ENCODE measurements at places on chromosomes 6 and 20. TPM values are rescaled to one million over a fixed set of nuclear protein-coding genes. Genes with fewer than 3 reads are reported as not detected.

- no peak overlapping the region for H3K4me3 ChIP-seq
- peaks cover 23% of the 10 kb centered on the region for H3K4me1 ChIP-seq
- no peaks in the 10 kb centered on the region for H3K27me3 ChIP-seq
- DNase-seq: no peak
Measured at GRCh38 chr20:47857569-47858464, 72.5 kb upstream of the SULF2 start.

DNA sequence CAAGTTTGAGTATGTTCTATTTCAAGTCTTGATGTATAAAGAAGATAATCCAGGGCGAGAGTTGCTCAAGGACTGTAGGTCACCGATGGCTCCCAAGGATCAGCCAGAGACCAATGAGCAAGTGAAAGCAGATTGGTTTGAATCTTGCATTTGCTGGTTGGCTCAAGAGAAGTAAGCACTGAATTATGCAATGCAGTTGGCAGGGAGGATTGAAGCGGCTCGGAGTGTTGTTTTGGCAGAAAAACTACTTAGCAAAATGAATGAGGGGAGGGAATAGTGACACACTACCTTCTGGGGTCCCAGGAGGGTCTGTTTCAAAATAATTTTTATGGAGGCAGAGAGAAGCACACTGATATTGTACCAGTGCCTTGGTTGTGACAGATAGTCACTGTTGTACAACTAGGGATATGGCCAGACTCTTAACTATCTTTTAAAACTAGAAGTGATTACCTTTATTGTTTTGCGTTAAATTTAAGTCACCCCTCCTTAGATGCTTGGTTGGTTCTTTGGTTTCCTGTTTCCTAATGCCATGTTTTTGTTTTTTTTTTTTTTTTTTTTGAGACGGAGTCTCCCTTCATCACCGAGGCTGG lies 15.7 kb downstream of the SASH1 start:
- DNase-seq: no peak
- H3K27me3 ChIP-seq: no peaks in the 10 kb centered on the region
- peak overlapping the region; percentile 48 for H3K27ac ChIP-seq
- H3K4me1 ChIP-seq: peaks cover 13% of the 10 kb centered on the region
- no peak overlapping the region for H3K4me3 ChIP-seq
- no peaks in the 10 kb centered on the region for H3K36me3 ChIP-seq

DNA sequence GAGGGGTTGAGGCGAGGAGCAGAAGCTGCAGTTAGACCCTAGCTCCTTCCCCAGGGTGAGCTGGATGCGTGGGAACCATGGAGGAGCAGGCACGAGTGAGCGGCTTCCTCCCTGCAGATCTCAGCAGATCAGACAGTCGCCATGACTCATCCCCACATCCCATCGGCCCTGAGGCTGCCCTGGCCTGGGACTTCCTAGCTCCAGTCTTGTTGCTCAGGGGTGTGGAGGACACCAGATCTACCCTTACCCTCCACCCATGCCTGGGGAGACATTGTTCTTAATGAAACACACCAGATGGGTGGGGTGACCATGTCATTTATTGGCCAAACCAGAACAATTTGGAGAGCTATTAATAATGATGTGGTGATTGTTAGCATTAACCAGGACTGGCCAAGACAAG lies 36.3 kb upstream of the TGM2 start:
- H3K27ac ChIP-seq: no peak overlapping the region
- no peaks in the 10 kb centered on the region for H3K27me3 ChIP-seq

DNA sequence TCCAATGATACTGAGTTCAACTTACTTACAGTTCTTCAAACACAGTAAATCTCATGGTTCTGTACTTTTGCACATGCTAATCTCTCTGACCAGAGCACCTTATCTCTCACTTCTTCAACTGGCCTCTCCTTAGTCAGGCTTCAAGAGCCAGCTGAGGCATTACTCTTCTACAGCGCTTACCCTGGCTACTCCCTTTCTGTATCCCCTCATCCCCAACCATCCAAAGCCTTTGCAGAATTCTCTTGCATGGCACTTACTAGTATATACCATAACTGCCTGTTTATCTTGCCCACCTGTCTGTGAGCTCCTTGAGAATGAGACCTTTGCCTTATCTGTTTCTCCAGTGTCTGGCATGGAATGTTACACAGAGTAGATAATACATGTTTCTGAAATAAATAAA lies 49.2 kb downstream of the SESN1 start:
- no peaks in the 10 kb centered on the region for H3K27me3 ChIP-seq
- no peak for DNase-seq
- no peak overlapping the region for H3K4me3 ChIP-seq
- H3K4me1 ChIP-seq: peaks cover 11% of the 10 kb centered on the region
- no peak overlapping the region for H3K27ac ChIP-seq
- H3K36me3 ChIP-seq: no peaks in the 10 kb centered on the region

DNA sequence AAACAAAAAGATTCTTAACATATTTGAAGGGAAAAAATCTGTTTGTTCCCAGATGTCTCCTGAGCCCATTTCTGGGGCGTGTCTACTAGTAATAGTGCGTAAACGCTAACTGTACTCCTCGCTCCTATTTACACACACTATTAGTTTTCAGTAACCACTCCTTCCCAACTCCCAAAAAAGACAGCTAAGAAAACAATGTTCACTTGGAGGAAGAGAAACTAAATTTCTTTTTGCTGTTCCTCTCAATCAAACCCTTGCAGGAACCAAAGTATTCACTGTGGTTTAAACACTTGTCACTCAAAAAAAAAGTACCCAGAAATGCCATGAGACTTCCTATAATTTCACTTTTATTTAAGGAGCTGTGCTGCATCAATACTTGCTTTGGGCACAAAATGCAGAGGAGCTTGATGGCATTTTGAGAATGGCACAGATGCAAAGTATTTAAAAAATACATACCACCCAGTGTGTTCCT lies 118.2 kb downstream of the BACH2 start:
- no peak overlapping the region for H3K27ac ChIP-seq
- no peaks in the 10 kb centered on the region for H3K27me3 ChIP-seq

- no peaks in the 10 kb centered on the region for H3K27me3 ChIP-seq
- no peak overlapping the region for H3K4me3 ChIP-seq
- peaks cover under 1% of the 10 kb centered on the region for H3K4me1 ChIP-seq
- no peaks in the 10 kb centered on the region for H3K36me3 ChIP-seq
- DNase-seq: no peak
Measured at GRCh38 chr6:32960563-32960962, 7.7 kb upstream of the HLA-DMA start.

- H3K4me3 ChIP-seq: no peak overlapping the region
- peaks cover 15% of the 10 kb centered on the region for H3K4me1 ChIP-seq
- no peak for DNase-seq
- H3K36me3 ChIP-seq: no peaks in the 10 kb centered on the region
- no peak overlapping the region for H3K27ac ChIP-seq
Measured at GRCh38 chr20:62487561-62488354, 12.0 kb upstream of the GATA5 start.

GRCh38 chr6:147311218-147311617 lies 107.0 kb downstream of the STXBP5 start:
- H3K27me3 ChIP-seq: no peaks in the 10 kb centered on the region
- no peaks in the 10 kb centered on the region for H3K36me3 ChIP-seq
- no peak overlapping the region for H3K4me3 ChIP-seq
- H3K27ac ChIP-seq: no peak overlapping the region
- DNase-seq: no peak

GRCh38 chr6:85250586-85251220 lies 199.2 kb upstream of the NT5E start:
- no peak overlapping the region for H3K27ac ChIP-seq
- no peak for DNase-seq
- H3K27me3 ChIP-seq: no peaks in the 10 kb centered on the region
- no peak overlapping the region for H3K4me3 ChIP-seq
- no peaks in the 10 kb centered on the region for H3K4me1 ChIP-seq

DNA sequence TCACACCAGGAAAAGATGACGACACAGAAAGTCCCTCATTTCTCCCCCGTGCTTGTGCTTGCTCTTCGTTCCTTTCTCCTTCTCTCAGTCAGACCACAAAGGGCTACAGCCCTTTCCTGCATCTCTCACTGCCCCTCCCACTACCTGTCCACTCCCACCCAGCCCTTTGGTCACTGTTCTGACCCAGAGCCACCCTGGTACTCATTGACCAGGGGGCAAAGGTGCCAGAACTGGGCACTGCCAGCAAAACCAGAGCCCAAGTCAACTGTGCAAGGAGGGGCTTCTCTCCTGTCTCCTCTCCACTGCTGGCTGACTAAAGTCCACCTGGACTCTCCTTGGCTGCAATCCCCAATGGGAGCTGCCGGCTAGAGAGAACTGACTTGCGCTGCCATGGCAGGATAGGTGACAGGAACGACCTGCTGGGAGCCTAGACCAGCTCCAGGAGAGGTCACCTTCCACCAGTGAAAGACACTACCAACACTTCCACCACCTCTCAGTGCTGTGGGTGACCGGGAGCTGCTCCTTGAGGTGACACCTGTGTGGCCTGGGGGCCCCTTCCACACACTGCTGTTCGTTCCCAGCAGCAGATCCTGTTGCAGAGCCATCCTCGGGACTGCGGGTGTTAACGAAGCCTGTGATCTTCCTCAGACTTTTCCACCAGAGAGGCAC lies 32.8 kb downstream of the KCNK17 start:
- no peaks in the 10 kb centered on the region for H3K4me1 ChIP-seq
- H3K27ac ChIP-seq: no peak overlapping the region

DNA sequence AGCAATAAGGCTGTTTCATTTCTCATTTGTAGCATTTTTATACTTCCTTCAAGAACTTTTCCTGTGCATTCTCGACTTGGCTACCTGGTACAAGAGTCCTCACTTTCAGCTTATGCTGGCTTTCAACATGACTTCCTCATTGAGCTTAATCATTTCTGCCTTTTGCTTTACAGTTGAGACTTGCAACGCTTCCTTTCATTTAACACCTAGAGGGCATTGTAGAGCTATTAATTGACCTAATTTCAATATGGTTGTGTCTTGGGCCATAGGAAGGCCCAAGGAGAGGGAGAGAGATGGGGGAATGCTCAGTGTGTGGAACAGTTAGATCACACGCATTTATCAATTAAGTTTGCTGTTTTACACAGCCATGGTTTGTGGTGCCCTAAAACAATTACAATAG lies 37.2 kb downstream of the SLC22A2 start:
- no peak for DNase-seq
- no peaks in the 10 kb centered on the region for H3K27me3 ChIP-seq
- no peak overlapping the region for H3K27ac ChIP-seq
- no peaks in the 10 kb centered on the region for H3K36me3 ChIP-seq
- H3K4me1 ChIP-seq: no peaks in the 10 kb centered on the region

GRCh38 chr6:26155061-26155930 lies 68.1 kb downstream of the HFE start:
- no peak for DNase-seq
- peak overlapping the region; percentile 72 for H3K4me3 ChIP-seq
- H3K4me1 ChIP-seq: peaks cover 28% of the 10 kb centered on the region
- no peaks in the 10 kb centered on the region for H3K36me3 ChIP-seq
- H3K27me3 ChIP-seq: no peaks in the 10 kb centered on the region

DNA sequence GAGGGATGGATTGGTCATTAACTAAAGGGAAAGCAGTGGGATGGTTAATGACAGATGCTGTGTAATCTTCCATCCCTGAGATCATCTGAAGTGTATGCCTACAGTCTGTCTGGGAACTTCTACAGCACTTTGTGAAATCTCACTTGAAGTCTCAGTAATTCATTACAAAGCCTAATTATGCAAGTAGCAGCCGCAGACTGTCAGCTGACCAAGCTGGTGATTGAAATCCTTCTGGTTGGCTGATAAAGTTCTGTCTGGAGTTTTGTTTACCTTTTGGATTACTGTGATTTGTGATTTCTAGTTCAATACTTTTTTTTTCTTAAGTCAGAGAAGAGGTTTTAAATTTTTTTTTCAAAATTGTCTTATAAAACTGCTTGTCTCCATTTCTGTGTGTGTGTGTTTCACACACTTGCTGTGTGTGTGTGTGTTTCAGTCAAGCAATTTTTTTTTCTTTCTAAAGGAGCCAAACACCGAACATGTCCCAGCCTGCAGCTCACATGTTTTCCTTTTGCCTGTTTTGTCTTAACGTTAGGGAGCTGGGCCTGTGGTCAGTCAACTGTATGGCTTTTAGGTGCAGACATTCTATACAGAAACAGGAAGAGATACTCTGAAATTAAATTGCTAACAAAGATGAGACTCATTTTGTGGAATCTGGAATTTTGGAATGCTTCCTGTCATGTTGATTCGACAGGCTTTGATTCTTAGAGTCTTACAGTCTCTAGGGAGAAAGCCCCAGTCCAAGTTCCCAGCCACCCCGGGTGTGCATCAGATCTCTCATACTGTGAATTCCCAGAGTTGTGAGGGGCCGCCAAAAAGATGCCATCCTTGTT lies 28.5 kb upstream of the ADGRF4 start:
- no peaks in the 10 kb centered on the region for H3K4me1 ChIP-seq
- no peaks in the 10 kb centered on the region for H3K36me3 ChIP-seq
- H3K27ac ChIP-seq: no peak overlapping the region
- no peaks in the 10 kb centered on the region for H3K27me3 ChIP-seq
- no peak for DNase-seq
- no peak overlapping the region for H3K4me3 ChIP-seq

GRCh38 chr20:35635652-35636051 lies 20.0 kb downstream of the SPAG4 start:
- H3K36me3 ChIP-seq: peaks cover 15% of the 10 kb centered on the region
- no peaks in the 10 kb centered on the region for H3K27me3 ChIP-seq
- no peak overlapping the region for H3K27ac ChIP-seq
- no peak for DNase-seq

- H3K4me1 ChIP-seq: peaks cover 44% of the 10 kb centered on the region
- DNase-seq: no peak
- no peak overlapping the region for H3K4me3 ChIP-seq
- no peaks in the 10 kb centered on the region for H3K27me3 ChIP-seq
- H3K27ac ChIP-seq: peak overlapping the region; percentile 21
Measured at GRCh38 chr20:31693987-31694661, 28.5 kb downstream of the BCL2L1 start.

- H3K4me1 ChIP-seq: peaks cover 65% of the 10 kb centered on the region
- no peak overlapping the region for H3K4me3 ChIP-seq
- no peaks in the 10 kb centered on the region for H3K36me3 ChIP-seq
- H3K27ac ChIP-seq: peak overlapping the region; percentile 22
Measured at GRCh38 chr6:11218538-11219399, 13.7 kb downstream of the NEDD9 start.

GRCh38 chr6:75608956-75609533 lies 7.4 kb downstream of the SENP6 start:
- H3K4me1 ChIP-seq: peaks cover 90% of the 10 kb centered on the region
- no peak overlapping the region for H3K4me3 ChIP-seq
- H3K36me3 ChIP-seq: no peaks in the 10 kb centered on the region
- no peaks in the 10 kb centered on the region for H3K27me3 ChIP-seq
- H3K27ac ChIP-seq: no peak overlapping the region
- no peak for DNase-seq

DNA sequence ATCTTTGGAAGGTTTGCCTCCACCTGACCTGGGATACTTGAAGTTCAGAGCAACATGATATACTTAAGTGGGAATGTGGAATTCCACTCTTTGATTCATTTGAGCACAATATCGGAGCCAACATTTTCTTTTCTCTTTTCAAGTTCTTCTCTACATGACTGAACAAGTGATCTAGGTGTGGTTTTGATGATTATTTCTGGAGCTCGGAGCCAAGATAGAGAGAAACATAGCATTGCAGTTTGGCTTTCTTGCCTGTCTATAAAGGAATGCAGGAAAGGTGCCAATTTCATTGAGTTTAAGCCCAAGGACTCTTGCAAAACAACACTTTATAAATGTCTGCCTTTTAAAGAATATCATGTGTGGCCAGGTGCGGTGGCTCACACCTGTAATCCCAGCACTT lies 124.2 kb upstream of the FAM83B start:
- no peaks in the 10 kb centered on the region for H3K4me1 ChIP-seq
- H3K27ac ChIP-seq: no peak overlapping the region
- no peak overlapping the region for H3K4me3 ChIP-seq
- no peaks in the 10 kb centered on the region for H3K27me3 ChIP-seq
- no peak for DNase-seq

The RFX6 gene
- not detected for total RNA-seq

The MICB gene
- total RNA-seq: 3.2 TPM

The DDO gene
- total RNA-seq: not detected

The ECT2L gene
- not detected for total RNA-seq

The RIOK1 gene
- total RNA-seq: 21.6 TPM

The HUS1B gene
- 0.98 TPM for total RNA-seq

The AVP gene
- not detected for total RNA-seq

All from vagina (tissue), 2 donors.